ENCODE measurements at places on chromosomes 12 and 14.

DNA sequence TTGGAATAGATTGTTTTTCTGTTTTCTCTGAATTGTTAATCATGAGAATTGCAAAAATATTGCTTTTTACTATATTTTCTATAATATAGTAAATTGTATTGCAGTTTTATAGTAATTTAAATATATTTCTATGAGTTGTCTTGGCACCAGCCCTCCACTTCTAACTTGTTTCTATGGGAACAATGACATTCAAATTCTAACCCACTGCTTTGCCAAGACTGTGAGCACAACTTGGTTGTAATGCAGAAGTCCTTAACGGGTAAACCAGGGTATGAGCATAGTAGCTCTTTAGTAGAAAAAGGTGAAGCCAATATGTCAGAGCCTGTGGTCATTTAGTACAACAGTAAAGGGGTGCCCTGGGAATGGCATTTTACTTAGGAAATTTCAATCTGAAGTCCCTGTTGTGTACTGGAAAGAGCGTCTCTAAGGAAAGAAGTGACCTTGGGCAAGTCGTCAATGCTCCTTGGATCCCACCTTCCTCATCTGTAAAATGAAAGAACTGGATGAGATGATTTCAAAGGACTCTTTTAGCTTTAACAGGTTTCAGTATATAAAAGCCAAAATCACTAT is 283.3 kb downstream of the ATP23 start:
- ATAC-seq: no peak

GRCh38 chr12:6424866-6425265 is 19.9 kb upstream of the CD27 start:
- no peak for ATAC-seq

DNA sequence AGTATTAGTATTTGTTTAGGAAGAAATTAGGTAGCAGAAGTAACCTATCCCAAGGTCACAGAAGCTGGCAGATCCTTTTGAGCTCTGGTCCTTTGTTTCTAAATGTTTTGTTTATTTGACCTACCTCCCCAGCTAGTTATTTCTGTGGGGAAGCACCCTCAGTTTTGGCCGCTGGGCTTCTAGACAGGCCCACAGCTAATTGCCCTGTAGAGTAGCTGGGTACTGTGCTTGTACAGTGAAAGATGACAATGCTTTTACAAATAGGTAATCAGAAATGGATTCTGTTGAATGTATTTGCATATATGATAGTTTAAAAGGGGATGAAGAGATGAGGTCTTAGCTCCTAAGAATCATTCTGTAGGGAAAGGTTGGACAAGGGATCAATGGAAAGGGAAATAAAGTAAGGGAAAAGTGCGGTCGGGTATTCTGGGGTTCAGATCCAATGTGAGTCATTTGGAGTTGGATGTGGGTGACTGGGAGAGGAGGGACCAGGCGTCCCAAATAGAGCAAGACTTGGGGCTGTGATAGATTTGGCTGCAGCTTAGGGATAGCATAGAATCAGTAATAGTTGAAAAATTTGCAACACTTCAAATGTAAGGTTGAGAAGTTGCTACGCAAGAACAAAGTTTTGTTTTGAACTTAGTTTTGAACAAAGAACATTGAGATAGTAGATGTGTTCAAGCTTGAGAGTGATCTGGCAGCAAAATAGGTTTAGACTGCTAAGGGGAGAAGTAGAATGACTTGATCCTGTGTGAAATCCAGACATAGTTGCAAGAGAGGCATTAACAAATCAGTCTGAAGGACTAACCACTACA is 3.6 kb downstream of the NUDT4 start:
- ATAC-seq: no peak

DNA sequence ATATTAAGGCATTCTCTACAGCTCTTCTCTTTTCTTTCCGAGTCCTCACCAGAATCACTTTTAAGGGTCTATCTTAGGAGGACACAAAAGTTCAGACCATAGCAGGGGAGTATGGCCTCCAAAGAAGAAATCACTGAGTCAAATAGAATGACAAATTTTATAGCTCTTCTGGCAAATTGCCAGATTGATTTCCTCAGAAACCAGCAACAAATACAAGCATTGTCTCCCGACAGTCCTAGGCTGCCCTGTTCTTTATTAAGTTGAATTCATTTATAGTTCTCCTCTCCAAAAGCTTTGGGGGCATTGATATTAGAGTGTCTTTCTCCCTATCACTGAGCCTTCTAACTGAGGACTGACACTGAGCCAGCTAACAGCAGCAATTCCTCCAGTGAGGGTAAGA is 156.4 kb upstream of the FRMD6 start:
- no peak for ATAC-seq

DNA sequence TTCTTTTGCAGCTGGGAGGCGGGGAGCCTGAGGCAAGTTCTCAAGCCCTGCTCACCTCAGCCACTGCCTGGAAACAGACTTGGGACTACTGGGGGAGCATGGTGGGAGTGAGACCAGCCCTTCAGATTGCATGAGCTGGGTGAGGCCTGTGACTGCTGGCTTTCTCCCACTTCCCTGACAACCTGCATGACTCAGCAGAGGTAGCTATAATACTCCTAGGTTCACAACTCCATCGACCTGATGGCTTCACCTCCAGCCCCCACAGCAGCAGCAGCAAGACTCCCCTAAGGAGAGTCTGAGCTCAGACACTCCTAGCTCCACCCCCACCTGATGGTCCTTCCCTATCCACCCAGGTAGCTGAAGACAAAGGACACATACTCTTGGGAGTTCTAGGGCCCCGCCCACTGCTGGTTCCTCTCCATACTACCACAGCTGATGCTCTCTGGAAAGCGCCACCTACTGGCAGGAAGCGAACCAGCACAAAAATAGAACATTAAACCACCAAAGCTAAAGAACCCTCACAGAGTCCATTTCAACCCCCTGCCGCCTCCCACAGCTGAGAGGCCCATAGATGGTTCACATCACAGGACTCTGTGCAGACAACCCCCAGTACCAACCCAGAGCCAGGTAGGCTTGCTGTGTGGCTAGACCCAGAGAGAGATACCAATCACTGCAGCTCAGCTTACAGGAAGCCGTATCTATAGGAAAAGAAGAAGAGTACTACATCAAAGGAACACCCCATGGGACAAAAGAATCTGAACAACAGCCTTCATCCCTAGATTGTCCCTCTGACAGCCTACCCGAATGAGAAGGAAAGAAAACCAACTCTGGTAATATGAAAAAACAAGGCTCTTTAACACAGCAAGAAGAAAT is 68.7 kb downstream of the RPAP3 start:
- no peak for ATAC-seq

DNA sequence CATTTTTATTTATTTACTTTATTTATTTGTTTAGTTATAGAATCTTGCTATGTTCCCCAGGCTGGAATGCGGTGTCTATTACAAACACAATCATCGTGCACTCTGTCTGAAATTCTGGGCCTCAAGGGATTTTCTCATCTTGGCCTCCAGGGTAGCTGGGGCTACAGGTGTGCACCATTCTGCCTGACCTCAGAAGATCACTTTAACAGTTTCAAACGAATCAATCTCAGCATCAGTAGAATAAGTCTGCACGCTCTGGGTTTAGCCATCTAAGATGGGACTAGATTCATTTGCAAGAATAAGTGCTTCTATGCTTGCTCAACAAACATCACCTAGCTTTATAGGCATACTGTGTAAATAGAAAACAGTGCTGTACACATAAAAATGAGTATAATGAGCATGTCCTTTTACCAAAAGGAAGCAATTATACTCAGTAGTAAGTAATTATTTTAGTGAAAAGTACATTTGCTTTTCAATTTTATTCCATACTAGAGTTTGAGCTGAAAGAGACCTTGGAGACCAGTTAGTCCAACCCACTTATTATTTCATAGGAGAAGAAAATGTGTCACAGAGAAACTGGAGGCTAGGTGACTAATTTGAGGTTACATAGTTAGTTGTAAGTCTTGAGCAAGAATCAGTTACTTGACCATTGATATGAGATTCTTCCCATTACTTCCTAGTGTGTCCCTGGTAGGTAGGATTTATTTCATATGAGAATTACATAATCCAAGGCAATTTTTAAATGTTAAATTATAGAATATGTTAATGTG is 456.5 kb upstream of the LMO3 start:
- ATAC-seq: no peak

DNA sequence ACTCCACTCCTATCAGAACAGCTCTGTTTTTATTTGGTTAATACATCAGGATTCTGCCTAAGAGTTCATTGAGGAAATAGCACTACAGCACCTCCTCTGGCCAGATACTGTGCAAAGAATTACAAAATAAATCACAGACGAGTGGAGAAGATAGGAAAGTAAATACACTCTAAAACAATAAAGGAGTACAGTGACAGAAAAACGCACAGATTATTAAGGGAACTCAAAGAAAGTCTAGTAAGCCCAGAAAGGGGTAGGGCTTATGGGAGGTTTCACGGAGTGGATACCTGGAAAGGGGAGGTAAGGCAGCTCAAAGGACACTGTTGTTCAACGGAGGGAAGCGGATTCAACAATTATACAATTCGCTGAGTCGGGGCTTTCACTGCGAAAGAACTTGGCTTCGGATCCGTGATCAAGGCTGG is 5.5 kb downstream of the OR10AD1 start:
- ATAC-seq: peak; percentile 52

- ATAC-seq: no peak
Observed at GRCh38 chr14:34912182-34912581, 37.0 kb upstream of the BAZ1A start.

DNA sequence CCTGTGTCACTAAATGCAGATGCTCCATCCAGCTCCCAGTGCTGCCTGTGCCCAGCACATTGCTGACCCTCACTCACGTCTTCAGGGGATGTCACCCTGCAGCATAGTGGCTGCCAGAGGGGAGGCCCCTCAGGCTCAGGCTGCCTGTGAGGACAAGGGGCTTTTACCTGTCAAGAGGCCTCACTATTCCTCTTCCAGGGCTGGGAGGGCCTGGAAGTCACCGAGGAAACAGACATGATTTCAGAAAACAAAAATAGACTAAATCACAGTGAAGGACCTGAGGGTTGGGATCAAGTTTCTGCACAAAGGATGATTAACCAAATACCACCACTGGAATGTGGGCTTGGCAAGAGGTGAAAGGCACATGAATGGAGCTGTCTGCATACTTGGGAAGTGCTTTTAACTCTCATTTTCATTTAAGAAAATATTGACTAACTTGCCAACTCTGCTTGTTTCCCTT is 1202.3 kb downstream of the BCL11B start:
- ATAC-seq: no peak

- no peak for ATAC-seq
Observed at GRCh38 chr12:5440978-5441377, 9.1 kb downstream of the NTF3 start.

DNA sequence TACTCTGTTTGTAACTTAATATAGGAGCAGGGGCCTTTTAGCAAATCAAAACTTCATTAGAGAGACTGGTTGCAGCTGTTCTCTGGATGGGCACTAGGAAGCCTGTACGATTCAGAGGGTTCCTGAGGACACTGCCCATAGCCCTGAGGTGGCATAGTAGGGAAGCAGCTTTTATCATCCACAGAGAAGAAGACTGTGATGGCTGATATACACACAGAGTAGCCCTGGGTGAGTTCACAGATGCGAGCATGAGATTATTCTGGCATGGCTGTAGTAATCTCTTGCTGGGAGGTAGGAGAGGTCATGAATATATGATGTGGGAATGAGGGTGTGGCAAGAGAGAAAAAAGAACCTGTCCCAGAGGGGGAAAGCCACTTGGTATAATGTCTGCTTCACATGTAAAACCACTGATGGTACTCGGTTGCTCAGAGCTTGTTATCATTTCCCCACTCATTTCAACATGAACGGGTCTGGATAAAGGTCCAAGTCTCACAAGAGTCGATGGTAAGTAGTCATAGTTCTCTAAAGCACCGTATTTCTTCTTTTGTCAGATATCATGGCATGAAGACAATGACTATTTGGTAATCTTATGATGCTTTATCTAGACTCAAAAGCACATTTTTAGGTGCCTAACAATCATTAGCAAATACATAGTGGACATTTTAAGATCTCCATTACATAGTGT is 52.0 kb downstream of the PEBP1 start:
- ATAC-seq: no peak

DNA sequence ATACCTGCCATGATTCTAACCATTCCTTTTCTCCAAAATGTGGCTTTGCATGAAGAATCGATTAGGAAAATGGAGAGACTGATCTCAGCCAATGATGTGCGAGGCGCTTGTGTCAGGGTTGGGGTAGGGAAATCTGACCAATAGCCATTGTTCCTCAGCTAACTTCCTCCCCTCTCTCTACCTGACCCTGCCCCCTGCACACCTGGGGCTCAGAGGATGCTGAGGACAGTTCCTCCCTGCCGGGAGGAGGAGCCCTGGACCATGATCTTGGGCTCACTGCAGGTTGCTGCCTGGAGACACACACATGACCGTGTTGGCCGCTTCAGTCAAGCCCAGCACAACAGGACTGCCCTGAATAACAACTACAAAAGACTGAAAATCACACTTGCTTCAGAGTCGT is 119.8 kb upstream of the SFSWAP start:
- no peak for ATAC-seq

DNA sequence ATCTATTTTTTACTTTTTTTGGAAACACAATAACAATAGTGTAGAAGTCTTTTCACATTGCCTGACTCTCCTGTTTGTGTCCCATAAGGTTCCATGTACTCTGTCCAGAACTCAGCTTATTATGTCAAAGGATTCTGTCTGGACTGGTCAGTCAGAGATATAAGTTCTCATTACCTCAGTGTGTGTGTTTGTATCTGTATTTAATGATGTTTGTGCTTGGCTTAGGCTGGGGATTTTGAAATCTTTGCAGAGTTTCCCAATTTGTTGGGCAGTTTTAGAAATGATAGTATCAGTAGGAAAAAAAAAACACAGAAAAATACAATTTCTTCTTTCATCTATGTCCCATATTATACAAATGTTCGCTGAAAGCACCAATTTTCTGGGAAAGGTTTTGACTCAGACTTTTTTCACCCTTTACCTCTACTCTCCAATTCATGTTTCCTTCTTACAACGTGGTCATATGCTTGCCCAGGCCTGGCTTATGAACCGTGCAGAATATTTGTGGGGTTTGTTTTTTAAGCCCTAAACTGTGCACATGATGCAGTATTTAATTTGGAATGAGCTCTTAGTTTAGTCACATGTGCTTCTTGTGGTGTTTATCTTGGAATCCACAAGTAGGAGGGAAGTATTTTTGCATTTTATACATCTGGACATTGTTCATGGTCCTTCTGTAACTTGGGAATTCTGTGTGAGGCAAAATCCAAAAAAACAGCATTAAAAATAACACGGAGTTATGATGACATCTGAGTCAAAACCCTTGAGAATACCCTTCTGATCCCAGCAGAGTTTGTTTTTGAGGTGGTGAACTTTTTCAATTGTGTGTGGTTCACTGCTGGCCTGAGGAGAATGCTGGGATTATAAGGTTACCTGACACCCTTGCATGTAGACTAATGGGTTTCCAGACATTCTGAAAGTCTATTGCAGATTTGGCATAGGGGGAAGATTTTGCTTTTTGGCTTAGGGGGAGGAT is 121.2 kb downstream of the RAD51B start:
- no peak for ATAC-seq
